Renal cortex interstitium (tissue), 15 donors: ENCODE measurements at places on chromosomes 11 and 22.

DNA sequence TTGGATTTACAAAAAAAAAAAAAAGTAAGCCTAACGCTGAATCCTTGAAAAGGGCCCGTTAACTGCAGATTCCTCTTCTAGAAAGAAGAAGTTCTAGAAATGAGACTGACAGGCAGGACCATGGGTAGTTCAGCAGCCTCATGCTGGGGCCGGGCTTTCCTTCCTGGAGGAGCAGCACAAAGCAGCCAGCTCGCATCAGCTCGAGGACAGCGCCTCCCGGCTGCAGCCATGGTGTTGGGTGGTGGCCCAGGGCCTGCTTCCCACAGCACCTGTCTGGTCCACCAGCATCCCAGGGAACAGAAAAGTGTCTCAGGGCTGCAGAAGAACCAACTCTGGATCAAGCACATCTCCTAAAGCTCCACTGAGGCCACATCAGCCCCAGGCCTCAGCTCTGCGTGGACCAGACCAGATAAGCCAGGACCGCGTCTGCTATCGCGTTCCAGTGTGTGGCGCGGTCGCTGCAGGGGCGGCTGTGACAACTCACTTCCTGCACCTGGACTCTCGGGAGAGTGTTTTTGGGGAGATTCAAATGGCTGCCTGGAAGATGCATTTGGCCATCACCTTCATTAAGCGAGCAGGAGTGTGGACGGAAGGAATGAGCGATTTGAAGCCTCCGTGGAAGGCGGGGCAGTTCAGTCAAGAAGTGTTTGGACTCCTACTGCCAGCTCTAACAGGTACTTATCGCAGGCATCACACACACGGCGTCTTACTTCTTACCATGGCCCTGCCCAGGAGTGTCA lies 53.5 kb downstream of the MYH9 start:
- DNase-seq = no peak

GRCh38 chr11:134469627-134470026 lies 57.6 kb upstream of the B3GAT1 start:
- DNase-seq = no peak

- no peak for DNase-seq
Measured at GRCh38 chr11:102840018-102840417, 3.4 kb downstream of the MMP3 start.

DNA sequence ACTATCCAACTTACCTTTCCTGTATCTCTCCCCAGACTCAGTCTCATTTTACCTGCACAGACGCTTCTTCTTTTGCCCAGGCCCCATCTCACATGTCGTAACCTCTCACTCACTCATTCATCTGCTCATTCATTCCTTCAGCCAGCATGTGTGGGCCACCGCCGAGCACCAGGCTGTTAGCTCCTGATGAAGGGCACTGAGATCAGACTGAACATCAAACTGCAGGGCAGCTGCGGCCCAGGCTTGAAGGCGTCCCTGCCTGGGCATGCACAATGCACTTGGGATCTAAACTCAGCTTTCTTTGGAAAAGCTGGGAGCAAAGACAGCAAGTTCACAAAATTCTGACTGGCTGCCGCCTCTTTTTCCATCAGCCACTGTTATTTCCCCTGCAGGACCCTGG lies 1456.3 kb downstream of the BRD1 start:
- DNase-seq = no peak

GRCh38 chr11:130455483-130456127 lies 7.2 kb downstream of the ADAMTS15 start:
- no peak for DNase-seq

GRCh38 chr11:20274031-20274430 lies 89.5 kb upstream of the HTATIP2 start:
- DNase-seq = no peak

- no peak for DNase-seq
Measured at GRCh38 chr11:14029971-14030920, 67.7 kb downstream of the SPON1 start.

GRCh38 chr11:10699072-10699471 lies 5.5 kb upstream of the IRAG1 start:
- no peak for DNase-seq

DNA sequence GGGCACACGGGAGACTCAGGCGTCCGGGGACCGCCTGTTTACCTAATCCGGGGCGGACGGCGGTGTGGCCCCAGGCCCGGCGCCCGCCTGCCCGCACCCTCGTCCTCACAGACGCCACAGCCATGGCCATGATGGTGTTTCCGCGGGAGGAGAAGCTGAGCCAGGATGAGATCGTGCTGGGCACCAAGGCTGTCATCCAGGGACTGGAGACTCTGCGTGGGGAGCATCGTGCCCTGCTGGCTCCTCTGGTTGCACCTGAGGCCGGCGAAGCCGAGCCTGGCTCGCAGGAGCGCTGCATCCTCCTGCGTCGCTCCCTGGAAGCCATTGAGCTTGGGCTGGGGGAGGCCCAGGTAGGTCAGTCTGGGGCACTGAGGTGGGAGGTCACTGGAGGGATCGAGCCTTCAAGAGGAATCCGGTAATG lies 10.0 kb upstream of the RAB1B start:
- DNase-seq = no peak

- no peak for DNase-seq
Measured at GRCh38 chr22:35452351-35452781, 52.4 kb downstream of the MCM5 start.

DNA sequence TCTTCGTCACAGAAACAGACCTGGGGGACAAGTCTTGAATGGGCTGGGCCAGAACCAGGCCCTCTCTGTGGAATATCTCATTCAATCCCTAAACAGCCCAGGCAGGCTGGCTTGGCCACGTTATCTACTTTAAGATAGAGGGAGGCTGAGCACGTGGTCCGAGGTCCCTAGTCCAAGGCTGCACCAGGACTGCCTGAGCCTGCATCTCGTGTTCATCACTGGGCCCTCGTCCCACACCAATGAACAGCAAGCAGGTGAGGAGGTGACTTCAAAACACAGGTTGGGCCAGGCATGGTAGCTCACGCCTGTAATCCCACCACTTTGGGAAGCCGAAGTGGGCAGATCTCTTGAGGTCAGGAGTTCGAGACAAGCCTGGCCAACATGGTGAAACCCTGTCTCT lies 20.3 kb upstream of the FGF3 start:
- DNase-seq = no peak

DNA sequence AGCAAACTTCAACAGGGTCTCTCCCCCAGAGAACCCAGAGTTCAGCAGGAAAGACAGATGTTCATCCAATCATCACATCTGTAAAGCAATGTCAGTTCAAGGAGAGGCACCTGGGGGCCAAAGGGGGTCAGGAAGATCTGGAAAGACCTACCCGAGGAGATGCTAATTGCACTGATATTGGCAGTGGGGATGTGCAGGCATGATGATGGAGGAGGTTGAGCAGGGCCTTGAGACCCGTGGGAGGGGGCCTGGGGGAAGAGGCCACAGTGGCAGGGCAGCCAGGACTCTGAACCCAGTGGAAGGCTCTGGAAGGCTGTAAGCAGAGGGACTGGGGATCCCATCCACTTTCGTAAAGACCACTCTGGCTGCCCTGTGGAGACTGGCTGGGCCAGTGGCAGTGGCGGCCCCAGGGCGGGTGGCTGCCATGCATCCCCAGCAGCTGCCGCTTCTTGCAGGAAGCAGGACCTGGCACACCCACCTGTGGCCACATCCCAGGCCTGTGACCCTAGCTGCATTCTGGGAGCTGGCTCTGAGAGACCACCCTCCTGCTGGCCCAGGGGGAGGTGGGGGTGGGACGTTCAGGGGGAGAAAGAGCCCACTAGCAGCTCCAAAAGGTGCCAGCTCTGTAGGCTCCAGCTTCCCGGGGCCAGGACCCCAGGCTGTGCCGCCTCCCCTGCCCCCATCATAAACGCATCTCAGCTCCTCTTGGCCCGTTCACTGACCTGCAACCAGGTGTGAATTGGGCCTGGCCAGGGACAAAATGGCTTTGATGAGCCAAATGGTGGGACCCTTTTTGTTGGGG lies 59.9 kb upstream of the FGF3 start:
- DNase-seq = no peak

DNA sequence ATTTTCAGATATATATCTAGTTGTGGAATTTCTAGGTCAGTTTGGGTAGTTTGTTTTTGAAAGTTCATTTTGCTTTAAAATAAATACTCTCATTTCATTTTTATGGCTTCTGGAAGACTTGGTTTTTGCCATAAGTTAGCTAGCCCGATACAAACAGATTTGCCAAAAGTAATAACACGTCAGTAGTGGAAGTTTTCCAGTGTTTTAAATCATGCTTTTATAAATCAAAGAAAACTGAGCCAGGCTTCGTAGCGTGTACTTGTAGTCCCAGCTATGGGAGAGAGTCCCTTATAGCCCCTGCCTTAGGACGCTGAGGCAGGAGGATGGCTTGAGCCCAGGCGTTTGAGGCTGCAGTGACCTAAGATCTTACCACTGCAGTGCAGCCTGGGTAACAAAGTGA lies 21.7 kb upstream of the MICALL1 start:
- DNase-seq = peak; percentile 79

DNA sequence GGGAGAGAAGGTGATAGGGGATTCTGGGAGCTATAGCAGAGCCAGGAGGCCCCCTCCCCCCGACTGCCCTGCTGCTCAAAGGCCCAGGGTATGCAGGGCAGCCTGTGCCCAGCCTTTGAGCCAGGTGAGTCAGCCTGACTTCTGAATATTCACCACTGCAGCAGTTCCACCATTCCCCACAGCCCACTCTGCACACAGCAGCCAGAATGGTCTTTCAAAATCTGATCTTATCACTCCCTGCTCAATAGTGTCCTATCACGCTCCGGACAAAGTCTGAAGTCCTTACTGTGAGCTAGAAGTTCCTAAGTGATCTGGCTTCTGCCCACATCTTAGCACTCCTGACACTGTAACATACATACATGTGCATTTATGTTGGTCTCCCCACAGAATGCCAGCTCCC lies 111.7 kb downstream of the BUD13 start:
- DNase-seq = no peak

GRCh38 chr11:125435461-125436238 lies 60.4 kb downstream of the FEZ1 start:
- no peak for DNase-seq

- no peak for DNase-seq
Measured at GRCh38 chr11:65121447-65121864, 478 bp downstream of the FAU start.

DNA sequence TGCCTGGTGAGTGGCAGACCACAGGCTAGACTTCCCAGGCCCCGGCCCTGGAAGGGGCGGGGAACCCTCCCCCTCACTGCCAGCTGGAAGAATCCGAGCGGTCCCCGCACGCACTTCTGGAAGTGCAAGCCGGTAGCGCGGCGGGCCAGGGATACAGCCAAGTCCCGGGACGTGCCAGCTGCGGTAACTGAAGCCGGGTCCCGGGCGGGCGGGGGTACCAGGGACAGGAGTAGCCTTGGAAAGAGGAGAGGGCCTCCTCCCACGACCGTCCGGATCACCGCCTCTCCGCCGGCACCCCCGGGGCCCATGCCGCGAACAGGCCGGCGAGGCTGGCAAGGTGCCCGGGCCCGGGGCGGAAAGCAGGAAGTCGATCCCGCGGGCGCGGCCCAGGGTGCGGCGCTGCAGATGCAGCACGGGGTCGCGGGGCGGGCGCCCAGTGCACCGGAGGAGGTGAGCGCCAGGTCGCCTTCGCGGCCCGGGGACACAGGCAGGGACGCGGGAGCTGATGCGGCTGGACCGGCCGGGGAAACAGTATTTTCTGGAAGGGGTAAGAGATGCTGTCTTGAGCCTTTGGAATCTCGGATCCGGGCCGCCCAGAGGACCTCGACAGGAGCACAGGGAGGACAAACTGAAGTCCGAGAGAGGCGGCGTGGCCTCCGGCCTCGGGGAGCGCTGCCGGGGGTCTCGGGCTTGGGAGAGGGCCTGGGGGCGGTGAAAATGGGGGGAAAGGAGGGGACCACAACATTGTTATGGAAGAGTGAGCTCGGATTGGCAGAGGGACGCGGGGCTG lies 783 bp upstream of the SLC35C1 start:
- DNase-seq = peak; percentile 38

- DNase-seq = no peak
Measured at GRCh38 chr22:36465232-36466021, 16.0 kb downstream of the TXN2 start.

- DNase-seq = no peak
Measured at GRCh38 chr11:93817426-93818348, 32.7 kb downstream of the VSTM5 start.

- no peak for DNase-seq
Measured at GRCh38 chr11:26688701-26689100, 33.2 kb downstream of the SLC5A12 start.

DNA sequence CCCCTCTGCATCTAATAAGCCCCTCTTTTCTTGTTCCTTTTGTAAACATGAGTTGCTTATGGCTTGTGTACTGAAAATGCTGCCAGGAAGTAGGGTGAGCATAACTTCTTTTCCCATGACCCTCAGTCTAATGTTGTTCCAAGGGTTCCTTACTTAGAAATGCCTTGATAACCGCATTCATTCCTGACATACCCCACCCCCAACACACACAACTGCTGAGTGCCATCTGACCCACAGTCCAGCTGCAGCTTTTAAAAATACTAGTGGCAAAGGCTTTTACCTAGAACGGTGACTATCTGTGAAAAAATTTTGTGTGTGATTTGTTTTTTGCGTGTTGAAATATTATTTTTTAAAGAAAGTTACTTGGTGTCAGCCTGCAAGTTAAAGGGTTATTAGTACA lies 52.6 kb downstream of the ARHGAP42 start:
- DNase-seq = peak; percentile 35

DNA sequence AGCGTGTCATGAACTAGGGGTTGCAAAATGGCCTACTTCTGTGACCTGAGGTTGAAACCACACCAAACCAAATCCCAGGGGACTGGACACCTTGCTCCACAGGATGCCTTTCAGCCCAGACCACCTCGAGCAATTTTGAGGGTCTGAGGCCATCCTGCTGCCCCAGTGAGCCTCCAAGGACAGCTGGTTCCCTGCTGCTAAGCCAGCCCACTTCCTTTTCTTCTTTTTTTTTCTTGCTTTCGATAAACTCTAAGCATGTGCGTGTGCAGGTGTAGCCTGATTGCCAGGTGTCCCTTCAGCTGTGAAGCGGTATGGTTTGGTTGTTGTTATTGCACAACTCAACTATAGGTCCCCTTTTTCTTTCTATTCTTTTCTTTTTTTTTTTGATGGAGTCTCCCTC lies 2.7 kb downstream of the CRYBB1 start:
- no peak for DNase-seq

DNA sequence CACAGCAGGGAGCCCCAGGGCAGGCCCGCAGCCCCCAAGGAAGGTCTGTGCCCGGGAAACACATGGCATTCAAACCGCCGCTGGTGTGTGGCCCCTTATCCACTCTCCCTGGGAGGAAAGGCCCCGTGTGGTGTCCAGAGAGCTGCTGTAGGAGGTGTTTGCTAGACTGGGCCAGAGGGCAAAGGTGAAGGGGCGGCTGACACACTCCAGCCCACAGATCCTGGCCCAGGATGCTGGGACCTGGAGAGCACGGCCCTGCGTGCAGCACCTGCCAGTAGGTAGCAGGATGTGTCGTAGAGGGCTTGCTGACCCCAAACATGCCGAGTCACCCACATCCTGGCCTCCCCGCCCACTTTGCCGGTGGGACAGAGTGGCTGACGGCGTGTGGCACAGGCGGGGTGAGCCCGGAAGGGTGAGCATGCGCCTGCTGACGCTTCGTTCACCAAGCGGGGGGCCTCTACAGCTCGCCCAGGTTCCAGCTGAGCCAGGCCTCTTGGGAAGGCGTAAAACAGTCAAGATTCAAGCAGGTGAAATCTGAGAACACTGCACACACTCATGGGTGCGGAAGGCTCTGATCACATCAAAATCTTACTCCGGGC lies 11.0 kb downstream of the OSBPL5 start:
- no peak for DNase-seq

- DNase-seq = no peak
Measured at GRCh38 chr11:57124917-57125316, 56.8 kb upstream of the LRRC55 start.

- no peak for DNase-seq
Measured at GRCh38 chr11:83205608-83206185, 12.2 kb downstream of the ANKRD42 start.

GRCh38 chr11:63907063-63907462 lies 9.9 kb downstream of the RCOR2 start:
- no peak for DNase-seq
